Urothelium cell line (cell line): ENCODE measurements at places on chromosomes 2 and 18.
A peak's percentile ranks its signal among the peaks of the same experiment; 100 is the strongest.

- DNase-seq = no peak
Observed at GRCh38 chr2:61597300-61598289, 59.4 kb upstream of the XPO1 start.

DNA sequence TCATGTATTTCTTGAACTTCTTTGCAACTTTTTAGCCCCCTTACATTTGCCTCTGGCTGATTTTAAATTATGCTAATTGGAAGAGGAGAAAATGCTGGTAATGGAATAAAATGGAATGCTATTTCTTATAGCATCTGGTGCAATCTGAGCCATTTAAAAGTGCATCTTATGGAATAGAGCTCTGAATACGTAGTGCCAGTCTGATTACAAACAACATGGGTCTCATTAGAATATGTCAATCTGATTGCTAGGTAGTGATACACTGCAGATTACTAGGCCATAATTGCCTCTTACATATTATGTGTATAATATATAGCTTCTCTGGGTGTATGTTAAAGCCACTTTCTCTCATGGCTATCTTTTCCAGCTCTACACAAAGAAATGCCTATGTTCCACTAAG is 159.1 kb downstream of the EPHA4 start:
- DNase-seq = no peak

GRCh38 chr2:225319872-225320271 is 79.6 kb upstream of the NYAP2 start:
- no peak for DNase-seq

DNA sequence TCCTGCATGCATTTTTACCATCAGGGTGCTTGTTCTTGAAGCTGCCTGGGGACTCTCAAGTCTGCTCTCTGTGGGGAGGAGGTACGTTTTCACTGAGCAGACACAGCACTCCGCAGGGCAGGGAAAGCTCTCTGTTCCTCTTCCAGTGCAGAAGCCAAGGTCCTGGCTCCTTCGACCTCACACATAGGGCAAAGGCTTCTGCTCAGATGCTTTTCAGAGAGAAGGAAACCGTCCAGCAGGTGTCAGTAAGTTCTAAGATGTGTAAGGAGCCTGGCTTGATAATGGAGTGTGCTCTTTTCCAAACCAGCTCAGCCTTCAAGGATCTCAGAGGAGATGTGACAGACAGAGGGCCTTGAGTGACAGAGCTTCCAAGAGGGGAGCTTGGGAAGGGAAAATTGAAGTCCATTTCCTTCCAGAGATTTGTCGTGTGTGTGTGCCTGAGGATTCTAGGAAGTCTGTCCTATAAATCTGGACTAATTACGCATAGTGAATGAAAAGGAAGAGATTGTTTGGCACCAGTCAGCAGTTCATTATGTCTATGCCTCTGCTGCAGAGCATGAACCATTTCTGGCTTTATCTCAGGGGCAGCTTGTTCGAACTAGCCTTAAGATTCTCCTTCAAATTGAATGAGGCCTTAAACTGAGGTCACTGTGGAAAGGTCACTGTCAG is 67.3 kb upstream of the UPP2 start:
- DNase-seq = peak; percentile 61

DNA sequence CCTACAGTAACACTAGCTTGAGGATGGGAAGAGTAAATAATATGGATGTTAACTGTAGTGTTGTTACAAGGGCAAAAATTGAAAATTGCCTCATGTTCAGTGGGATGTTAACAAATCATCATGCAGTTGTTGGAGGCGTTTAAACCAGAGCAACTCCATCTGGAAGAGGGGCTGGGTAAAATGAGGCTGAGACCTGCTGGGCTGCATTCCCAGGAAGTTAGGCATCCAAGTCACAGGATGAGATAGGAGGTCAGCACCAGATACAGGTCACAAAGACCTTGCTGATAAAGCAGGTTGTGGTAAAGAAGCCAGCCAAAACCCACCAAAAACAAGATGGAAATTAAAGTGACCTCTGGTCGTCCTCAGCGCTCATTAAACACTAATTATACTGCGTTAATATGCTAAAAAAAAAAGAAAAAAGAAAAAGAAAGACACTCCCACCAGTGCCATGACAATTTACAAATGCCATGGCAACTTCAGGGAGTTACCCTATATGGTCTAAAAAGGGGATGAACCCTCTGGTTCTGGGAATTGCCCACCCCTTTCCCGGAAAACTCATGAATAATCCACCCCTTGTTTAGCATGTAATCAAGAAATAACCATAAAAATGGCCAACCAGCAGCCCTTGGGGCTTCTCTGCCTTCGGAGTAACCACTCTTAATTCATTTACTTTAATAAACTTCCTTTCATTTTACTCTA is 101.4 kb downstream of the MYO5B start:
- no peak for DNase-seq

DNA sequence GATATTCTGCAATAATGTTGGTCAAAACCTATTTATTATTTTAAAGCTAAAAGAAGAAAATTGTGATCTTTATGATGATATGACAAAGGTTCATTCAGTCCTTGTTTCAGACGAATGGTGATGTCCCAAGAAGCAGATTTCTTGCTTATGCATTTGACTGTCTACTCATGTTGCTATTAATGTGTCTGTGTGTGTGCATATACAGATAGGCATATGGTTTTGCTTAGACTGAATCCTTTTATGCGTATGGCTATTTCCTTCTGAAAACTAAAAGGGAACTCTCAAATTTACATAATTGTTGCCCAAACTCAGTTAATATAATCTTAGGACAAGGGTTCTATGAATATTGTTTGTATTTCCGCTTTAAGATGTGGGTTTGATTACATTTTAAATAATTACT is 632.3 kb upstream of the SETBP1 start:
- DNase-seq = no peak

GRCh38 chr2:20381457-20381856 is 30.8 kb upstream of the PUM2 start:
- no peak for DNase-seq

GRCh38 chr2:235483313-235483712 is 10.5 kb upstream of the AGAP1 start:
- no peak for DNase-seq

DNA sequence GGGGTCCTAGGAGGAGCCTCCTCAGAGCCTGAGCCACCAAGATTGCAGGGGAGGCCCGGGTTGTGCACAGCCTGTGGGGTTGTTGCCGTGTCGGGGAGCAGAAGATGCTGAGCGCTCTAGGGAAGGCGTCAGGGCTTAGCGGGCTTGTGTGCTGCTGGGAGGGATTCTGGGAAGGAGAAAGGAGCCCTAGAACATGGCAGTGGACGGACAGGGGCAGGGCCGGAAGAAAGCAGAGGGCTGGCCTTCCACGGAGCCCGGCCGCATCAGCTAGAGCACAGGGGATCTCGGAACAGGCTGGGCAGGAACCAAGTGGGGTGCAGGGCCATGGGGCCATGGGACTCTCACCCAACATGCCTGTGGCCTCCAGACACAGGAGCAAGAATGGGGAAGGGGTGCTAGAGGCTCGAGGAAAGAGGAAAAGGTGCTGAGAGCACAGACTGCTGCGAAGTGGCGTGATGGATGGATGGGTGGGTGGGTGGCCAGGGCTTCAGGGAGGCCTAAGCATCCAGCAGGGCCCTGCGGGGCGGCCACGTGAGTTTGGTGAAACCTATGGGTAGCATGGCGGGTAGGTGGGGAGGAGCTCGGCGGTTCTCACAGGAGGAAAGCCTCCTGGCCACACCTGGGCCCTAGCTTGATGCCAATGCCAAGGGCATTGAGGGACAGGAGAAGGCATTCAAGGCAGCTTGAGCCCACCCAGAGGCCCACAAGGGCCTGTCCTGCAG is 35.8 kb downstream of the MTERF4 start:
- DNase-seq = no peak

DNA sequence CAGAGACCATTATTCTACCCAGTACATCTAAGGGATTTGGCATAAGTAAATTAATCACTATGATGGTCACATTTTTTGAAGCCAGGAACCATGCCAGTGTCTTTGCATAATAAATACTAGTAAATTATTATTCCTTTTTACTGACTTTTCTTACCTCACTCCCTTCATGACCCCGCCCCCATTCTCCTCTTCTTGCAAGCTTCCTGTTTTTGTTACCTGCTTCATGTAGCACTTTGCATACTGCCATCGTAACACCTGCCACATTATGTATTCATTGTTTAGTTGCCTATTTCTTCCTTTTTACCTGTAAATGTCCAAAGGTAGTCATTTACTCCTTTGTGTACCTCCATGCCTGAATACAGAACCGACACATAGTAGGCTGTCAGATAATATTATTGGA is 309.5 kb downstream of the KIAA1328 start:
- no peak for DNase-seq

DNA sequence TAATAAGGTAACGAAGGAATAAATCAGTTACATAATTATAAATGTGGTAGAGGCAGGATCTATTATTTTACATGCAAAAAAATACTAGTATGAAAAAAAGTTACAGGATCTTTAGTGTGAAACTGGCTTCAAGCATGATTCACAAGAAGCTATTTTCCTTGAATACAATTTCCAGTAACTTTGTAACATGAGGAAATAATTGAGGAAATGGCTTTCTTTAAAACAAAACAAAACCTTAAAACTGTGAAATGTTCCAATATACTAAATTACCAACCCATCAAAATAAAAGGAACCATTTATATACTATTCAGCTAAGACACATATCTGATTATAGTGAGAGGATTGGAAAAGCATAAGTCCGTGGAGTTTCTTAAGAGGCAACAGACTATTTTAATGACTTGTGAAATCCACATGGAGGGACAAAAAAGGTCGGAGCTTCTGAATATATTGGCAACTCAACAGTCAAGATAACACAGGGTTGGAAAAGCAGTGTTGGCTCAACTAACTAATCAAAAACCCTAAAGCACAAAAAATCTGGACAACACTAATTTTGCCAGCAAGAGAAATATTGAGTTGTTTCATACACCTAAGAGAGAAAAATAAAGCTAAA is 10.6 kb downstream of the IRS1 start:
- no peak for DNase-seq

DNA sequence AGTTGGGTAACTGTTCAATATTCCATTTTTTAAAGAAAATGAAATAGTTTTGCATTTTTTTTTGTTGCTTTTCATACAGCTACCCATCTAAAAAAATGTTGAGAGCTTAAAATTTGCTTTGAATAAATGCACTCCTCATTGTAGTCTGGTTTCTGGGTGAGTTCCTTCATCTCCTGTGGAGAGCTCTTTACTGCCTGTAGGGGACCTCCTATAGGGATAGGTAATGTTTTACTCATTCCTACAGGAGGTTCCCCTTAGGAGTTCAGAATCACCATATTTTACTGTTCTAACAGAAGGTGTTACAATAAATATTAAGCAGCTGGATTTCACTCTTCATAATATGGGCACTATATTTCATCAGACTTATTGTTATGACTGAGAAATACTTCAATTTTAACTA is 947.3 kb upstream of the CRIM1 start:
- no peak for DNase-seq

GRCh38 chr2:60818272-60818671 is 62.2 kb downstream of the PAPOLG start:
- no peak for DNase-seq

GRCh38 chr2:58702302-58702885 is 461.3 kb upstream of the FANCL start:
- DNase-seq = peak; percentile 64

DNA sequence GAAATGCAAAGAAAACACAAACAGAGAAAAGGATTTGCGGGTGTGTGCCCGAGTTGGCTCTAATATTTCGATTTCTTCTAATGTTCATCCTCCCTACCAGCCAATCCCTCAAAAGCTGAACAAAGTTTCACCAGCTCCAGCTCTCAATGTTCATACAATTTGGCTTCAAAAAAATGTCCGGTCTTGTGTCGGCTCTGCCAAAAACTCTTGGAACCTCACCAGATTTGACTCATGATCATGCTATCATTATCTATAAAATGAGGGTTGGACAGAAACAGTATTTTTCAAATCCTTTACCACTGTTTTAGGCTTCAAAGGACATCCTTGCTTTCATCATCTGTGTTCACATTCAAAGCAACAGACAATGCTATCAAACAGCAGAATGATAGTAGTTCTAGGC is 88.2 kb downstream of the CRACDL start:
- no peak for DNase-seq

DNA sequence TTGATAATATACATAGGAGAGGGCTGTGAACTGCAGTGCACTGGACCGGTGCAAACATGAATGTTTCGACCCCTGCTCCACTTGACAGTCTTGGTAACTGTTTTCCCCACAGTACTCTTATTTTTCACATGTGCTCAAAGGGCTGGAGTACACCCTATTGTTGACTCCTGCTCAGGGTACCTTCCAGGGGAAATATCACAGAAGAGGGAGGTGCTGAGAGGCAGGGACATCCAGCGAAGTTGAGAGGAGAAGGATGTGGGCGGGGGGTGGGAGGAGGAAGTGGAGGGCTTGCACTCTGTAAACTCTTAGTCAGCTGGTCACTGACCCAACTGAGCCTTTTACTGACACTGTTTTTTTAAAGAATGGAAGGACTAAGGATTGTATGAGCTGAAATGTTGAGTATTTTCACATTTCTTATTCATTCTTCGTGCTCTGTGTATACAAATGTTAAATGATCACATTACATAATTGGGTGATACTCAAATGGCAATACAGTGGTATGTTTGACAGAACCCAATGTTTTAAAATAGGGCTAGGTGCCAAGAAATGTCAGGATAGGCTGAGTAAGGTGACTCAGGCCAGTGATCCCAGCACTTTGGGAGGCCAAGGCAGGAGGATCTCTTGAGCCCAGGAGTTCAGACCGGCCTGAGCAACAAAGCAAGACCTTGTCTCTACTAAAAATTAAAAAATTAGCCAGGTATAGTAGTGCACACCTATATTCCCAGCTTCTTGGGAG is 10.0 kb downstream of the INPP4A start:
- DNase-seq = no peak

GRCh38 chr18:77379976-77380509 is 130.4 kb downstream of the GALR1 start:
- DNase-seq = no peak

GRCh38 chr2:23464905-23465537 is 80.0 kb downstream of the KLHL29 start:
- DNase-seq = no peak

GRCh38 chr2:40489678-40489960 is 37.7 kb upstream of the SLC8A1 start:
- no peak for DNase-seq

- no peak for DNase-seq
Observed at GRCh38 chr18:48961547-48961946, 10.8 kb upstream of the SMAD7 start.

DNA sequence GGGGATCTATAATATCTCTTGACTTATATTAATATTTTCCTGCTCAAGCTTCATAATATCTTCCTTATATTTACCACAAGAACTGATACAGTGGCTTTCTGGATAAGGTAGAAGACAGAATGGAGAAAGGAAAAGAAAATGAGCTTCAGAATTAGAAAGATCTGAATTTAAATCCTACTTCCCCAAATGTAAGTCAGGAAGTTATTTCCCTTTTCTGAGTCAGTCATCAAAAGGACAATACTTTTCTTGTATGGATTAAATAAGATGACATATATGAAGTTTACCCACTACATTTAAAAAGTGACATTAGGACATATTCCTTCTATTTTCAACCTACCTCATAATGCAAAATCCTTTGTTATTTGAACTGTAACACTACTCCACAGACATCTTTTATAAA is 19.0 kb downstream of the KRCC1 start:
- DNase-seq = no peak
